ENCODE measurements at places on chromosomes 4 and X.

GRCh38 chrX:80181079-80181478, 166.5 kb downstream of the TBX22 start:
- no peak for DNase-seq

- no peak for DNase-seq
Observed at GRCh38 chr4:94588896-94589693, 137.4 kb downstream of the PDLIM5 start.

- DNase-seq: no peak
Observed at GRCh38 chr4:8594097-8595038, 1.8 kb downstream of the CPZ start.

DNA sequence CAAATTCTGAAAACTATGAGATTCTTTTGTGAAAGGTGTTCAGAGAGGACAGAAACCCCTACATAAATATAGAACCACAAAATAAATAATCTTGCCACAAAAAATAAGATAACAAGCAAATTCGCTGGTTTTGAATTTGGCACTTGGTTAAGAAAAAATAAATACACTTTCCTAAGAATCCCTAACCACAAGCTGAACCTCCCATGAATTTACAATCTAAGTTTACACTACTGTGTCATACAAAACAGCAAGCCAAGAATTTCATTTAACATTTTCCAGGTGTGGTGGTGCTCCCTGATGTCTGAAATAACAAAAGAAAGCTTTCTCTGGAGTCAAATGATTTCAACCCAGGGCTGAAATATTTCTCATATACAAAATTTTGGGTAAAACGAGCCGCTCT, 121.0 kb downstream of the KCNIP4 start:
- no peak for DNase-seq

- DNase-seq: peak; percentile 2
Observed at GRCh38 chrX:132737743-132738142, 220.7 kb downstream of the HS6ST2 start.

DNA sequence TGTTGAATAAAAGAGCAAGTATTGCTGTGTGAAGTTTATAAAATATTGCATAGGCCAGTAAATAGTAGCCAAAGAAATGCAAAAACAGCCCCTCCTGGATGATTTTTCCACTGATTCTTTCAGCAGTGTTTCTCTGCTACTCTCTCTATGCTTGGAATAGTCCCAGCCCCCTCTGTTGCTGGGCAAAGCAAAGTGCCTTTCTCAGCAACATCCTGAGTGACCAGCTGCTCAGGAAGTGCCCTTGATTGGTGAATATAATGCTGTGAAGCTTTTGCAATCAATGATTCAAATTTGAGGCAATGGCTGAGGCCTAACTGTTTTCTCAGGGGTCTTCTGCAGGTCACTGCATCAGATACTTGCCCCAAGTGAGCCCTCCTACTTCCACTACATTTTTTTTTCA, 656.7 kb downstream of the ZNF674 start:
- DNase-seq: no peak

GRCh38 chr4:76902233-76902890, 4.4 kb upstream of the SOWAHB start:
- no peak for DNase-seq

- DNase-seq: peak; percentile 47
Observed at GRCh38 chr4:108031427-108032083, 41.9 kb downstream of the HADH start.

GRCh38 chr4:2363951-2364653, 54.3 kb downstream of the ZFYVE28 start:
- DNase-seq: no peak

DNA sequence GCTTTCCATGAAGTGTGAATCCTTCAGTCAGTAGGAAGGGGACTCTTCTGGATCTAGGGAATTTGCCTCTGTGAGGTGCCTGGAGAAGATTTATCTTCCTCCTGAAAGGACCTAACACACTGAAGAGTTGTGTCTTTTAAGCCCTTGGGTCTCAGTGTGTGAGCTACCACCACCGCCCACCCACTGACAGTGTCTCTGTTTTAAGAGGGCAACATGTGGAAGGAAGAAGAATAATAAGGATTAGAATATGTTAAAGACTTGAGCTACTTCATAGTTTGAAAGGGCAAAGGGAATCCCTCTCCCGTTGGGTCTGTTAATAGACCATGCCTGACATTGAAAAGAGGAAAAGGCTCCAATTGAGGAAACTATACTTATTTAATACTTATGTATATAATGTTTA, 64.3 kb upstream of the TLR2 start:
- DNase-seq: no peak

Measured in activated T-cell treated with anti-CD3 and anti-CD28 coated beads for 4 hours (primary cell).